ENCODE measurements at places on chromosomes 4 and X.
A peak's percentile ranks its signal among the peaks of the same experiment; 100 is the strongest.

GRCh38 chrX:31371956-31372355, 300.1 kb upstream of the FTHL17 start:
- no peak for DNase-seq

DNA sequence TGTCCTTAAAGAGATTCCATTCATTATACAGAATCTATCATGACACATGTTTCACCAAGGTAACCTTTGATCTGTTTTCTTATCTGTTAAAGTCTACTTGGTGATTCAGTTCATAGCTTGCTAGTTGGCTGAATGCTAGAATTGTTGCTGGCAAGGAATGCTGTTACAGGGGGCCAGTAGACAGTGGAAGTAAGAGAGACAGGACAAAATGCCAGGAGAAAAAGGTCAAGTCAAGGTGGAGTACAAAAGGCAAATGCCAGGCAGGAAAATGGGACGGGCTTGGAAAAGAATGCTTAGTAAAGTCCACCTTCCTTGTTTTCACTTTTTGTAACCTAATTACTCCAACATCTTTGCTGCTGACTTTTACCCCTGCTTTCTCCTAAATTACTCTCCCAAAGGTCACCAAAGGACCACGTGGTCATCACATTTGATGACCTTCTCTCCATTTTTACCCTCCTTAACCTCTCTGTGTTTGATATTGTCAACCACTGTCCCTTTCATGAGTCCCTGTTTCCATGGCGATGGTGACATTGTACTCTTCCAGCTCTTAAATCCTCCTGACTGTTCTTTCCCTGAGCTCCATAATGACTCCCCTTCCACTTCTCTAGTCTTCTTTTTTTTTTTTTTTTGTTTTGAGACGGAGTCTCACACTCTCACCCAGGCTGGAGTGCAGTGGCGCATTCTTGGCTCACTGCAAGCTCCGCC, 24.5 kb upstream of the TAPT1 start:
- DNase-seq: no peak

- DNase-seq: no peak
Observed at GRCh38 chr4:120443116-120443515, 376.5 kb upstream of the MAD2L1 start.

DNA sequence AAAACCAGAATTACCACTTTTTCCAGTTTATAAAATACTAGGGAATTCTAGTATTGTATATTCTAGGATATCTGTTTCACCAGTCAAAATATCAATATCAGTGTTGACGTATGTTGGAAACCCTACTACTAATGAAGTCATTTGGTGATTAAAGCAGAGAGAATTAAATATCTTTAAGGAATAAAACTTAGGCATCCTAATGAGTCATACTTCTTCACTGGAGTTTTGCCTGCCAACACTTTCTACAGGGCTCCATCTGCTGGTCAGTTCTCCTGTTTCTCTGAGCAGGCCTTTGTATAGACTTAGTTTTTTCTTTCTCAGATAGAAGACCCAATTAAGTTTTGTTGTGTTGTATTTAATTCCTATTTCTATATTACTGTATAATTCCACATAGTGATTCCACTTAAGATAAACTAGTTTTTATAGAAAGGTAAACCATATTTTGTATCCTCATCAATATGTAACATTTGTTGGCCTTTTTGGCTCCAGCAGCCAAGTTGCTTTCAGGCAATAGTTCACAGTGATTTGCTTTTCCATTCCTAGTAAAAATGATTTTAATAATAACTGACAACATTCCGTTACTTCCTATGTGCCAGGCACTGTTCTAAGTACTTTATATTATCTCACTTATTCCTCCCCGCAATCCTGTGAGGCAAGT, 3.5 kb downstream of the AP1AR start:
- peak; percentile 82 for DNase-seq

DNA sequence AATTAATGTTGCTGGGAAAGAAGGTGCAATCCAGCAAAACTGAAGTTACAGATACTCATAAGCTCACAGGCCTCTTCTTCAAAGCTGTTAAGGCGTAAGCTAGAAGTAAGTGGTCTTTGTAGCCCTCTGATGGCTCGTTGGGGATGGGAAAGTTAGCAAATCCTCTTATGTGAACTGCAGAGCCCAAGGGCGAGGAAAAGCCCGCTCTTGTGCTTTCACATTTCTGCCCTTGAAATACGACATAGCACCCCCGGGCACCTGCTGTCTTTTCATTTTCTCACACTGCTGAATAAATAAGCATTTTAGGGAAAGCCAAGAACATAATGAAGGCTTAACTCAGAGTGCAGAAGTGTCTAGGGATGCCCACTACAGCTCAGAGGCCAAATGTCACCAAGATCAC, 73.1 kb upstream of the SORBS2 start:
- DNase-seq: no peak

GRCh38 chrX:123153846-123154335, 30.2 kb upstream of the GRIA3 start:
- no peak for DNase-seq

- no peak for DNase-seq
Observed at GRCh38 chr4:8043596-8043995, 103.9 kb upstream of the AFAP1 start.

GRCh38 chr4:6990661-6991060, 52.5 kb upstream of the TADA2B start:
- no peak for DNase-seq

DNA sequence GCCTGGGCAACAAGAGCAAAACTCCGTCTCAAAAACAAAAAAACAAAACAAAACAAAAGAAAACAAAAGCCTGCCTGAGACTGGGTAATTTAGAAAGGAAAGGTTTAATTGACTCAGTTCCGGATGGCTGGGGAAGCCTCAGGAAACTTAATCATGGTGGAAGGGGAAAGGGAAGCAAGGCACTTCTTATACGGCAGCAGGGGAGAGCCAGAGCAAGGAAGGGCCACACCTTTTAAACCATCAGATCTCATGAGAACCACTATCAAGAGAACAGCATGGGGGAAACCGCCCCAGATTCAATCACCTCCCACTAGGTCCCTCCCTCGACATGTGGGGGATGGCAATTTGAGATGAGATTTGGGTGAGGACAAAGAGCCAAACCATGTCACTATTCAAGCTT, 122.2 kb downstream of the UBE2K start:
- DNase-seq: no peak

DNA sequence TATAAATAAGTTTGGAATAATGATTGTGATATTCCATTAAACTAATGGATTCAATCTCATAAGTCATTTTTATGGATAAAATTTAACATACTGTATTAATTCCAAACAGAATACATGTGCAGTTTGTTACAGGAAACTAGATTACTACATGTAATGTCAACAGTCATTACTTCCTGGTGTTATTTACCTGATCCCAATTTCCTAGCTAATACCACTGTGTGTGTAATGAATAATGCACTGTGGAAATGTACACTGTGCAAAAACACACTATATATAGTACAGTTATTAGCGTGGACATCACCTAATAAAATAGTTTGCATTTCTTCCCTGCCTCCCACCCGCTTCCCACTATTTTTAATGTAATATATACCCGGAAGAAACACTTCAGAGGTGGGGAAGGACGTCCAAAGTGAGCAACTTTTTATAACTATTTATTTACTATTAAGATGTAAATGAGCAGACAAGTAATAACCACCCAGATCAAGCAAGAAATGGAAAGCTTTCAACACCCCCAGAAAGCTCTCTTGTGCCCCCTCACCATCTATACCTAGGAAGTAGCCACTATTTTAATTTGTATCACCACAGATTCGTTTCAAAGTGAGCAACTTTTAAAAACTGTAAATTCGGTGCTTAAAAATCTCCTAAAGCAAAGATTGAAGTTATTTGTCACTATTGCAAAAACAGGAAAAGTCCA, 219.1 kb downstream of the THOC2 start:
- no peak for DNase-seq

DNA sequence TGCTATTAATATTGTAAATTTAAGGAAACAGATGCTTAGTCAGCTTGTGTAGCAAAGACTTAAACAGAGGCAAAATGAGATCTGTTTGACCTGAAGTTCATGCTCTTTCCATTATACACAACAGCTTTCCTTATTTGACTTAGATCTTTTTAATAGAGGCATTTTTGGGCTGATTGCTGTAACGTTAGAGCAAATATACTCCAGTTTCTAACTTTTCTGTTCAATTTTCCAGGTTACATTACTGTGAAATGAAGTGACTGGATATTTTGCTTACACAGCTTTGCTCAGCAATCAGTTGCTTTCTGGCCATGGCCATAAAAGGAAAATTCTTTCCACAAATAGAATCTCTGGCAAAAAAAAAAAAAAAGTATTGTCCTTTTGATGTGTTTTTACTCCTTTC, 146.2 kb downstream of the PCDH7 start:
- no peak for DNase-seq

GRCh38 chrX:154761977-154762536, 607 bp upstream of the DKC1 start:
- no peak for DNase-seq

DNA sequence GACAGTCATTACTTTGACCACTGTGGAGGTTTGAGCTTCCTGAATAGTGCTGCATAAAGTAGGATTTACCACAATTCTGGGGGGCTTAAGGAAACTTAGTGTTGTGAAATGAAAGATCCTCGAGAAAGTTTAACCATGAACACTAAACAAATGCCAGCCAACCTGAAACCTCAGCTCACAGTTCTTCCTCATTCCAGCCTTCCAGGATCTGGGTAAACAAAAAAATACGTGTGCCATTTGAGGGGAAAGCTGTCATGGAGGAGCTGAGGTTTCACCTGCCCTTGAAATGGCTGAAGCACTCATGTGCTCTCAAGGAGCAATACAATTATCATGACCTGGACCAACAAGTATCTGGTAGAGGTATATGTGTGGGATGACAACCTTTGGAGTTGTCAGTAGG, 142.7 kb downstream of the NPNT start:
- no peak for DNase-seq

DNA sequence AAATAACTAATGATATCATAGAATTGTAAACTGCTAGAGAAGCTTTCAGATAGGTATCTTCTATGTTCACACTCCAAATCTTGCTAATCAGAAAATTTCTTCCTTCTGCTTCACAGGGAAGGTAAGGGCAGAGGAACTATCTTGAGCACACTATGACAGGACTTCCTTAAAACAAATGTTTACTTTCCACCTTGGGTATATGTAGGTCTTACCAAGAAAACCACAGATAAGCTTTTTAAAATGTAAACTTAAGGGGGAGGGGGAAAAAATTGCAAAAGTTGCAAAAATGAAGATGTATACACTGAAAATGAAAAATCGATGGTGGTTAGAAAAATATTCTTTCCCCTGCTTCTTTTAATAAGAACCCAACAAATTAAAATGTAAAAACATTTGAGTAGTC, 30.9 kb downstream of the YTHDC1 start:
- no peak for DNase-seq

- no peak for DNase-seq
Observed at GRCh38 chr4:119281393-119281792, 40.5 kb downstream of the FABP2 start.

- DNase-seq: peak; percentile 61
Observed at GRCh38 chr4:145178740-145179280, 1.6 kb downstream of the OTUD4 start.

DNA sequence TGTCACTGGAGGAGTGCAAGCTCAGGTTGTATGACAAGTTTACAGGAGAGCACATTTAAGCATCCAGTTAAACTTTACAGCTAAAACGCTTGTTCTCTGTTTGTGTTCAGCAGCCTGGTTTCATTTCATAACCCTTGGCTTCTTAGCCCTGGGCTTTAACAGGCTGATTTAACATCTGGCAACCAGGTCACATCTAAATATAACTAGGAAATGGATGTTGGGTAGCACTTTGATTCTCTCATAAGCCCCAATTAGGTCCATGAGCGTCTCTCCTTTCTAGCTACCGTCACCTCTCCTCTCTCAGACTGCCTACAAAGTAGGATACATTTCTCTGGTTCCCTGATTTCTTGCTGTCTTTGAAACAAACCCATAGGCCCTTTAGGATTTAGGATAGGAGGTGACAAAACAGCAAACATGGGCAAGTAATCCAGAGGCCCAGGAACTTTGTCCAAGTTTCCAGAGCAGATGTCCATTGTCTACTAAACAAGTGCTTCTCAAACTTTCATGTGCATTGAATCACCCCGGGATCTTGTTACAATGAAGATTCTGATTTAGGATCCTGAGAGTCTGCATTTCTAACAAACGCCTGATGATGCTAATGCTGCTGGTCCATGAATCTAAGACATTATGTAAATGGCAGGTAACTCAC, 22.5 kb downstream of the OTUD6A start:
- no peak for DNase-seq

DNA sequence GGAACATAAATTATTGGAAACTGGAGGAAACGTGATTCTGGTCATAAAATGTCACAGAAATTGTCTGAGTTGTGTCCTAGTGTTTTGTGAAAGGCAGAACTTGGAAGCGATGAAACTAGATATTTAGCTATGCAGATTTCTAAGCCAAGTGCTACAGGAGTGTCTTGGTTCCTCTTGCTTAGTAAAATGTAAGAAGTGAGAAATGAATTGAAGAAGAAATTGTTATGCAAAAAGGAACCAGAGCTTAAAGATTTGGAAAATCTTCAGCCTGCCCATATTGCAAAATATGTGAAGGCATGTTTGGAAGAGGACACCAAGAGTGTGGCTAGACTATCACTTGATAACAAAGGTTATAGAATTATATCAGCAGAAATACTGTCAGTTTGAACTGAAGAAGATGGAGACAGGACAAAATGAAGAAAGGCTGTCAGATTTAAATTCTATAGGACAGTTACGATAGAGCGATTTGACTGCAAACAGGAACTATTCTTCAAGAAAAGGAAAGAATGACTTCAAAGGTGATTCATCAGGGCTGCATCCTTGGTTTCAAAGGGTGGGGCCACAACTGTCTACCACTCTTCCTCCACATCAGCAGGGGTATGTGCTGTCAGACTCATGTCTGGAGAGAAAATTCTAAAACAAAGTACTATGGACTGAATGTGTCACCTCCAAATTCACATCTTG, 9.4 kb upstream of the CDS1 start:
- no peak for DNase-seq

GRCh38 chrX:110425222-110426154, 66.8 kb downstream of the RTL9 start:
- DNase-seq: no peak

- DNase-seq: no peak
Observed at GRCh38 chr4:38222892-38223291, 262.7 kb downstream of the PTTG2 start.

DNA sequence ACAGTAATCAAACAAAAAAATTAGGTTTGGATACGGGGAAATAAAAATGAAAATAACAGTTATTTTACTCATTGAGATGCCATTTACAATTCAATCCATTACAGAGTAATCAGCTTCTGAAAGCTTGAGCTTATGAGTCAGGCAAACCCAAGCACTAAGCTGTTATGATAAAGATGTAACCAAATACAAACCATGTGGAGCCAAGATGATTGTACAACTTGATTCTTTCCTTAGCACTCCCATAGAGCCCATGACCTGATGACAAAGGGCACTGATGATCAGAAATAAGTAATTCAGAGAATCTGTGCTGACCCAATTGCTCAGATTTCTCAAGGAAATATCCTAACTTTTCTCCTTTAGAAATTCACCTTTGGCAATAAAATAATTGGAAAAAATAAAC, 40.5 kb upstream of the PRKG2 start:
- no peak for DNase-seq

DNA sequence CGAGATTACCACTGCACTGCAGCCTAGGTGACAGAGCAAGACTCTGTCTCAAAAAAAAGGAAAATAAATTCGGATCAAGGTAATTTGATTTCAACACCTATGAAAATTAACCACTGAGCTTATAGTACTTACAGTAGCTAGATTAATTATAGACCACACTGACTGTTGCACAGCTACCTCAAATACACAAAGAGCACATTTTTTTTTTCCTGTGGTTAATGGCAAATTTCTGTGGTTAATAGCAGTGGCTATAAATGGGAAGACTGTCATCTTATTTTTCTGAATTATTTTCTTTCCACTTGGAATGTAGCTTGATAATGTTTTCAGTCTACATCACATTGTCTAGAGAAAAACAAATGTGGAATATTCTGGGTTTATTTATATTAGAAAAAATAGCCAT, 1661.6 kb upstream of the PCDH7 start:
- DNase-seq: no peak

Measured in NAMALWA (cell line).